ENCODE measurements at places on chromosomes 4 and X.

DNA sequence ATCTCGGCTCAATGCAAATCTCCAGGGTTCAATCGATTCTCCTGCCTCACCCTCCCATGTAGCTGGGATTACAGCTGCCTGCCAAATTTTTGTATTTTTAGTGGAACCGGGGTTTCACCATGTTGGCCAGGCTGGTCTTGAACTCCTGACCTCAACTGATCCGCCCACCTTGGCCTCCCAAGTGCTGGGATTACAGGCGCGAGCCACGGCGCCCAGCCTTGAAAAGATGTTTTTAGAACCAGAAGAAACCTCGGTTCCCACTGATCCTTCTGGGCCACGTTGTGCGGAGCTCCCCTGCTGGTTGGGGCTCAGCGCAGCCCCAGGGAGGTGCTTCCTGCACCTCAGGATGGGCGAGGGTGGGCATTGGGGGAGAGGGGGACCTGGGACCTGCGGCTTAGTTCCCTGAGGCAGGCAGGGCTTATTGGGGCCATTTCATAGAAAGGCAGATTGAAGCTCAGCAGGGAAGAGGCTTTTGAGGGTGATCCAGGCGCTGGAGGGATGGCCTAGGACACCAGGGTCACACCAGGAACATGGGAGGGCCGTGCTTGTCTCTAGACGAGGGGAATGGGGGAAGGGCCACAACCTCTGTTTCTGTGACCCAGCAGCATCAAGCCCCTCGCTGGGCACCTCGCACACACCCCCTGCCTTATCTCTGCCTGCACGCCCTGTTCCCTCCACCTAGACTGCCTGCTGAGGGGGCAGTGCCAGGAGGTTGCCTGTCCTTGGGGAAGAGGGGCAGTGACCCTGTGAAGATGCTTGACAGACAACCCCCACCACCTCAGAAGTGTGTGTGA is 6.3 kb upstream of the ADD1 start:
- no peak for DNase-seq

DNA sequence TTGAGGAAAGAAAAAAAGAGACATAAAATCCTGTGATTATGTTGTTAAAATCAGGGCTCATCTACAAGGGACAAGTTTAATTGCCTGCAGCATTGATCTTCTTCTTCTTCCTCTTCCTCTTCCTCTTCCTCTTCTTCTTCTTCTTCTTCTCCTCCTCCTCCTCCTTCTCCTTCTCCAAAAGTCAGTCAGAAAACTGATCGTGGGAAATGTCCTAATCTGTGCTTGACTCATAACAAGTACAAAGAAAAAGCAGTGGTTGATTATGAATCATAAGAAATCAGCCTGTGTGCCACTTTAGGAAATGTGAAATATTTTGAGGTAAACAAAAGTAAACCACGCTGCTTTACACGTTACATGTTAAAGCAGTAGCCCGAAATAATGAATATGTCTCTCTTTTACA is 2.7 kb upstream of the ATP10D start:
- no peak for DNase-seq

- no peak for DNase-seq
Observed at GRCh38 chrX:136629084-136629750, 18.7 kb upstream of the CD40LG start.

DNA sequence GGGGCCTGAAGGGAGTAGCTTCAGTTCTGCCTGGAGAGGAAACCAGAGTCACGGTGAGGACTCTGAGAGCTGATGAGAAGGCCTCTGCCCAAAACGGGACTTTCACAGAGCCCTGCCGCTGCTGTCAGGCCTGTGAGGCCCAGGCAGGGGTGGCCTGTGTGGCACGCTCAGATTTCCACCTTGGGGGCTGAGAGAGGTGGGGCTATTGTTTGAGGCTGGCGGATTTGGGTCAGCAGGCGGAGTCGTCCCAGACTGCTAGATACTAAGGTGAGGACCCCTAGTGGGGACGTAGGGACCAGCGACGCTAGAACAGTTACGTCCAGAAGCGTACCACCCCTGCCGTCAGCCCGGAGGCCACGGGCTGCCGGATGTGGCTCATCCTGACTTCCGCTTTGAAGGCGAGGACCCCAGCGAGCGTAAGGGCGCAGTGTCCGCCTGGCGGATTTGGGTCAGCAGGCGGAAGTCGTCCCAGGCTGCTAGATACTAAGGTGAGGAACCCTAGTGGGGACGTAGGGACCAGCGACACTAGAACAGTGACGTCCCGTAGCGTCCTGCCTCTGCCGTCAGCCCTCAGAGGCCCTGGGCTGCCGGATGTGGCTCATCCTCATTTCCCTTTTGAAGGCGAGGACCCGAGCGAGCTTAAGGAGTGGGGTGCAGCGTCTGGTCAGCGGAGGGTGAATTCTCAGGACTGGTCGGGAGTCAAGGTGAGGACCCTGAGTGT is at the start of gene MAGEB1:
TSS of gene MAGEB1 (plus strand) at position 378 of the 721 bp plus-strand sequence. CDS start 3,348 bp downstream, outside the sequence.
- DNase-seq, result peak; percentile 8

DNA sequence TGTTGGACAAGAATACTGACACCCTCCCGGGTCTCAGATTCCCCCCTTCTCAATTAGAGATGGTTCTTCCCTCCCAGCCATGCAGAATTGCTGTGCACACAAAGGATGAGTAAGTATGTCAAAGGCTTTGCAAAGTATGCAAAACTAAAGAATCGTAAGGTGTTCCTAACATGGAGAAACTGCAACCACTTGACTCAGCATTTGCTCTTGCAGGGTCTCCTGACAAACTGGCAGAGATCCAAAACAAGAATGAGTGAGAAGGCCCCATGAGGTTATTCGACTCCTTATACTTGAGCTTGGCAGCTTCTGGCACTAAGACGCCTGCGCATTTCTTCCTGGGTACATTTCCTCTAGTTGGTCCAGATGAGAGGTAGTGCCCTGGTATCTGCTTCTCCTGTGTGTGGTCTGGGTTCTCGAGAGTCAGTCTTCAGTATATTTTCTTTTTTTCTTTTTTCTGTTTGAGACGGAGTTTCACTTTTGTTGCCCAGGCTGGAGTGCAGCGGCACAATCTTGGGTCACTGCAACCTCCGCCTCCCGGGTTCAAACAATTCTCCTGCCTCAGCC is 8.2 kb downstream of the FAM184B start:
- no peak for DNase-seq

DNA sequence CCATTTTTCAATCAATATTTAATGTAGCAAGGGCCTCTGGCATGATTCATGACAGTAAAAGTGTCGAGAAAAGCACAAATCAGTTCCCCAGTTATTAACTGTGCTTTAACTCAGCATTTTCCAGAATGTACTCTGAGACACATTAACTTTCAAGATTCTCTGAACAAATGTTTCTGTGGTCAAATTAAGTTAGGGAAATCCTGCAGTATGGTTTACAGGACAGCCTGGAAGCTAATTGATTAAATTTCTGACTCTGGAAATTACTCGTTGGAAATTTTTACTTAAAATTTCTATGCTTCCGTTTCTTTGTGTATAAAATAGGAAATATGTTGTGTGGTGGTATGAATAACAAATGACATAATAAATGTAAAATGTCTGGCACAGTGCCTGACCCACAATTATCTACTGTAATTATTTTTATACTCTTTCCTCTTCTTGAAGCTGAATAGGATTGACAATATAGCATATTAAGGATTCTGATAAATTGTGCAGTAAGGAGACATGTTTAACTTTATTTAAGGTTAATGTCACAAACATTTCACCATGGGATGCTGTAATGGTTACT is 33.7 kb downstream of the STK32B start:
- DNase-seq, result no peak

GRCh38 chr4:124018383-124019317 is 622.1 kb downstream of the SPRY1 start:
- peak; percentile 12 for DNase-seq

GRCh38 chr4:53712408-53713020 is 121.2 kb upstream of the LNX1 start:
- no peak for DNase-seq

DNA sequence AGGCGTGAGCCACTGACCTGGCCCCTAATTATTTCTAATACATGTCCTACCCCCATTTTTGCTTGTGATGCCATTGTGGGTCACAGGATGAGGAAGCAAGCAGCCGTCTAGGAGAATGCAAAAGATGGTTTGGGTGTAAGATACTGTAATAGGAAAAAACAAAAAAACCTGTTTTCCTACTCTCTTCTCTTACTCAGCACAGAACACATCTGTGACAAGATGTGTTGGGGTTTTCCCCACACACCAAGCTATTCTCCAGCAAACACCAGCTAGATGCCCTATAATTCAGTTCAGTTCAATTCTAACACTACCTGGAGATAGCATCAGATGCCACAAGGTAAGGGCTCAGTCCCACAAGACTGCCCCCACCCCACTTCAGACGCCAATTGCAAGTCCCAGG is 15.3 kb upstream of the HPRT1 start:
- DNase-seq, result no peak

DNA sequence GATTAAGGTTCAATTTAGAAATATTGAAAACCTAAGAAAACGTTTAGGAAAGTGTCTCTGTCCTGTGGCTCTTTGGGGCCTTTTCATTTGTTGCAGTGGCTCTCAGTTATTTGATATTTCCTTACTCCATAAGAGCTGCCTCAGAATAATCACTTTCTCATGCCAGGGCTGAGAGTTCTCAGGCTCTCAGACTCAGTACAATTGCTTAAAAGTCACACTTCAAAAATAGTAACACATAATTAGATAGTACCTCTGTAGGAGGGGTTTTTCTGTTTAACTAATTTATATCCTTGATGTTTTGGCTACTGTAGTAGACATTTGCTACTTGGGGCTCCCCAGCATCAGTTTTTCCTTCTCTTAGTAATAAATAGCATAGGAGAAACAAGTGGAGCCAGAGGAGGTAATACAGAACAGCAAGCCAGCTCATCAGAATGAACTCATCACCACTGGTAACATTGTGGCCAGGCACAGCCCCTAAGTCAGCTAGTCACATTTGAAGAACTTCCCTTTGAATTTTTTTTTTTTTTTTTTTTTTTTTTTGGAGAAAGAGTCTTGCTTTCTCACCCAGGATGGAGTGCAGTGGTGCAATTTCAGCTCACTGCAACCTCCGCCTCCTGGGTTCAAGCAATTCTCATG is 8.0 kb upstream of the HNRNPD start:
- no peak for DNase-seq

GRCh38 chr4:82613121-82613520 is 51.3 kb upstream of the TMEM150C start:
- no peak for DNase-seq

DNA sequence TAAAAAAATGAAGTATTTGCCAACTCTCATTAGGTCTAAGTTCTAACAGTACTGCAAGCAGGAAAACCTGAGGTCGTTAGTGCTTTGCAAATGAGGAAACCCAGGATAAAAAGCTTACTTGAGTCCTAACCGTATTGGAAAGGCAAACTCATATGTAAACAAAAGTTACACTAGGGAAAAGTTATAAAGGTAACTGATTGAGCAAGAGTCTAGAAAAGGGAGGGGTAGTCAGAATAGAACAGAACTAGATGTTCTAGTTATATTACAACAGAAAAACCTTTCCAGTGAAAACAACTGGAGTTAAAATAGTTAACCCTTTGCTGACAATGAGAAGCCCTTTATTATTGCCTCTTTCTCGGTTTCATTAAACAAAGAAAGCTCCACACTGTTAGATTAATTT is 66.4 kb upstream of the MAOA start:
- DNase-seq, result peak; percentile 64

DNA sequence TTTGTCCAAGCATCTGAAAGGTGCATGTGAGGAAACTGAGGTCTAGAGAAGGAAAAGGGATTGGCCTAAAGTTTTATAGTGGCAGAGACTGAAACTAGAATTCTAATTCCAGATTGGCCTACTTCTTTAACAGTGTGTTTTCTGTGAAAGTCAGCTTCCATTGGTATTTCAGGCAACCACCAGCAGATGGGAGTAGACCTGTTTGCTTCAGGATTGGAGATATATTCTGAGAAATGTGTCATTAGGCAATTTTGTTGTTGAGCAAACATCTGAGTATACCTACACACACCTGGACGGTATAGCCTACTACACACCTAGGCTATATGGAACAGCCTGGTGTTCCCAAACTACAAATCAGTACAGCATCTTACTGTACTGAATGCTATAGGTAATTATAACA is 207.3 kb upstream of the RADX start:
- no peak for DNase-seq

DNA sequence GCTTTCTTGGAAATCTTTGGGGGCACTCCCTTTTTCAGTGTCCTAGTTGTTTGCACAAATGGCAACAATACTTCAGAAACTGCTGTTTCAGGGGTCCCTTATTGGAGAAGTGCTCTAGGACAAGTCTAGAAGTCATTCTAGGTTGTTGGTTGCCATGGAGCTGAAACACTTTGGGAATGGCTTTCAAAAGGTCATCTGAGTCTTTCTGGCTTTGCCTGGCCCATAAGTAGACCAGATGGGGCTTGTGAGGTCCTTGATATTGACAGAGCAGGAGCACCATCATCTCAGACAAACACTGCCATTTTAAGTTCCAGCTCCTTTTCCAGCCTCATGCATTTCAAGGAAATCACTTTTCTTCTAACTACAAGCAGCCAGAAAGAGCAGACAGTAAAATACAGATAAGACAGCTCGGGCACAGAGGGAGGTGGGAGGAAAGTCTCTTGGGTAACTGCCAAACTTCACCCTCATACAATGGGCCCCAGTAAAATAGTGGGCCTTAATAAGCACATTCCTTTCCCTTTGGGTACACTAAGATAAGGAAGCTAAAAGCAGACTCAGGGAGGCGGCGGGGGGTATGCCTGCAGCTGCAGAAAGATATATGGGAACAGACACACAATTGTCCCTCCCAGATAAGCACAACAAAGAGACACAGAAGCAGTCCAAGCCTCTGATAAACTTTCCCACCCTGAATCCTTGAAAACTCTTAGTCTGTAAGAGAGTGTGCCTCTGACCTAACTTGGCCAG is 8.5 kb upstream of the NXF3 start:
- peak; percentile 39 for DNase-seq

- DNase-seq, result no peak
Observed at GRCh38 chrX:50403903-50404302, 66.7 kb downstream of the DGKK start.

DNA sequence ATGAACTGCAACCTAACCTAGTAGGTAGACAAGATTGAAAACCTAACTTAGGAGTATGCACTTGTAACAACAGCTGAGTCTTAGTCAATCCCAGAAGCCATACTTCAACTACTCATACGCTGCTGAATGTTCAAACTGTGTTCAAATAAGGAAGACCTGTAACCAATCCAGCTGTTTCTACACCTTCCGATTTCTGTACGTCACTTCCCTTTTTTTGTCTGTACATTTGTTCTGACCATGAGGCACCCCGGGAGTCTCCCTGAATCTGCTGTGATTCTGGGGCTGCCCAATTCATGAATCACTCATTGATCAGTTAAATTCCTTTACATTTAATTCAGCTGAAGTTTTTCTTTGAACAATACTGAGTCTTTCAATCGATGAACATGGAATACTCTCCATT is 89.5 kb downstream of the BMP3 start:
- no peak for DNase-seq

- DNase-seq, result no peak
Observed at GRCh38 chrX:5397409-5397808, 831.3 kb downstream of the NLGN4X start.

GRCh38 chrX:70254063-70254400 is 6.0 kb downstream of the P2RY4 start:
- peak; percentile 28 for DNase-seq

GRCh38 chrX:75603833-75604232 is 81.0 kb upstream of the ZDHHC15 start:
- DNase-seq, result peak; percentile 7

- DNase-seq, result no peak
Observed at GRCh38 chrX:108028854-108029253, 16.0 kb upstream of the VSIG1 start.
